ENCODE measurements at places on chromosomes 13 and 19.

- no peak for DNase-seq
Measured at GRCh38 chr19:56699552-56699951, 28.0 kb upstream of the ZNF835 start.

DNA sequence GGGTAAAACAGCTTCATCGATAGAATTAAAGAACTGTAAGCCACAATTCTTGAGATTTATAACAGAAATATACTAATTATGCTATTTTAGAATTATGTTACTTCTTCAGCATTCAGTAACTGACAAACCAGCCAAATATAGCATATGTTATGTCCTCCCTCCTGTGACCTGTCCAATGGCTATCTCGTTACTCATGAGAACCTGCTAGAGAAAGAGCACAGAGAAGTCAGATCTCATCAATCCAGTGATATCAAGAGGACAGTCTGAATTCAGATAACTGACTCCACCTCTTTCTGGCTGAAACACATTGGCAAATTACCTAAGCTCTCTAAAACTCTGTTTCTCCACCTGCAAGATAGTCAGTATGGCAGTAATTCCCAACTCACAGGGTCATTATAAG lies 170.4 kb downstream of the FGF14 start:
- no peak for DNase-seq

GRCh38 chr19:35509018-35509652 lies 4.3 kb downstream of the DMKN start:
- peak; percentile 78 for DNase-seq

DNA sequence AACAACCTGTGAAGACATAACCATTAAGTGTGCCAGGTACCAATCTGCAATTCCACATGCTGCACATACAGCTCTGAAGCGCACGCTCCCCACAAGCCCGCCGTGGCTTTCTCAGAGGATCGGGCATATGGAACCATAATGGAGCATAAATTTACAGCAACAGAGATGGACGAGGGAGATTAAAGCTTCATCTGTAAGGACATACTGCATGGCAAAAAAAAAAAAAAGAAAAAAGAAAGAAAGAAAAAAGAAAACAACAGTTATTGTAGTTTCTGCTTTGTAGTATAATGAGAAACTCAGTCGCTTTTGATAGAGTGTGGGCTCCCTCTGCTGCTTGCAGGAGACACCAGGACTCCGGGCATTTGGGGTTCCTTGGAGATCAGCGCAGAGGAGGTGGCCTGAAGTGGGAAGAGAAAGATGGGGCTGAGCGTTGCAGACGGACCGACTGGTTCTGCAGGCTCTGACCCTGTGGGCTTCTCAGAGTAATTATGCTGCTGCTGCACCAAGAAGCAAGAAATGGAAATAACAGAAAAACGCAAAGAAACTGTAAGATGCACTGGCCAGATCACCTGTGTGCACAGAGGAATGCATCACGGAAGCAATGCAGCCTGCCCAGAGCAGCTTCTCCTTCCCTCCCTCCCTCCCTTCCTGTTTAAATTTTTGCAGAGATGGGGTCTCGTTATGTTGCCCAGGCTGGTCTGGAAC lies 10.8 kb upstream of the PDCD5 start:
- DNase-seq = peak; percentile 85

DNA sequence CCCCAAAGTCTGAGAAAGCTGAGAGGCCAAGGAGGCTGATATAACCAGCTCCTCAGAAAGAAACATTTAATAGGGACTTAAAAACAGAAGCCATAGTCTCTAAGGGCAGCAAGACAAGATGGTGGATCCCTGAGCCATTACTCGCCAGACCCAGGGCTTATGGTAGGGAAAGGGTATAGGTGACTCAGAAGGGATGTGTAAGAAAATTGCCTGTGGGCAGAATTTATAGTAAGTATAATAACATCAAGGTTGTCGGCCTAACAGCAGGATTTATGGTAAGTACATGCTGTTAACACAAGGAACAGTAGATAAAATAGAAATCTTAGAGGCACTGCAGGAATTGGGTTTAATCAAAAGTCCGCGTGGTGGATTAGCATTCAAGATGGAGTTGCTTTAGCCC lies 14.7 kb downstream of the KBTBD6 start:
- no peak for DNase-seq

- DNase-seq = no peak
Measured at GRCh38 chr13:61766667-61767058, 351.0 kb upstream of the PCDH20 start.

DNA sequence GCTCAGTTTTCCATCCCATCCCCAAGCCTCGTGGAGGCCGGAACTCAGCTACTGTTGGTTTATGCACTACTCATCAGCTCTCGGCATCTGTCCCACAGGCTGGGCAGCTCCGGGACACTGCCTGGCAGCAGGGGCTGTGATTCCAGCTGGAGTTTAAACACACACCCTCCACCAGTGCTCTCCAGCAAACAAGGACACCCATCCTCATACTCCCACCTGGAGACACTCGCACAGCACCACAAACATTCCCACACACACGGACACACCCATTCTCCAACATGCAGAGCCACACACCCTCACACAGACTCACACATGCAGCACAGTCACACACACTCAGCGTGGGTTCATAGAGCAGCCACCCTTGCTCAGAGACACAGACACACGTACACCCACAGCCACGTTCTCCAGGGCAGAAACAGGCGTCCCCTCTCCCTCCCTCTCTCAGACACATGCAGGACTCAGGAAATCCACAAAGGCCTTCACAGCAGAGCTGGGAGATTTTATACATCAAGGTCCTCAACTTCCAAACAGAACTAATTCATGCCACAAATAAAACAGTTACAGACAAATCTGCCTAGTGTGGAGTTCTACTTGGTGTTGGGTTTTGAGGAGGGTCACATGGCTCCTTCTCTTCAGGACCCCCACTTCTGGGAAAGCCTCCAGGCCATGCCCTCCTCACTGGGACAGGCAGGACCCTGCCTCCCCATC lies 785.4 kb downstream of the UQCRFS1 start:
- no peak for DNase-seq

DNA sequence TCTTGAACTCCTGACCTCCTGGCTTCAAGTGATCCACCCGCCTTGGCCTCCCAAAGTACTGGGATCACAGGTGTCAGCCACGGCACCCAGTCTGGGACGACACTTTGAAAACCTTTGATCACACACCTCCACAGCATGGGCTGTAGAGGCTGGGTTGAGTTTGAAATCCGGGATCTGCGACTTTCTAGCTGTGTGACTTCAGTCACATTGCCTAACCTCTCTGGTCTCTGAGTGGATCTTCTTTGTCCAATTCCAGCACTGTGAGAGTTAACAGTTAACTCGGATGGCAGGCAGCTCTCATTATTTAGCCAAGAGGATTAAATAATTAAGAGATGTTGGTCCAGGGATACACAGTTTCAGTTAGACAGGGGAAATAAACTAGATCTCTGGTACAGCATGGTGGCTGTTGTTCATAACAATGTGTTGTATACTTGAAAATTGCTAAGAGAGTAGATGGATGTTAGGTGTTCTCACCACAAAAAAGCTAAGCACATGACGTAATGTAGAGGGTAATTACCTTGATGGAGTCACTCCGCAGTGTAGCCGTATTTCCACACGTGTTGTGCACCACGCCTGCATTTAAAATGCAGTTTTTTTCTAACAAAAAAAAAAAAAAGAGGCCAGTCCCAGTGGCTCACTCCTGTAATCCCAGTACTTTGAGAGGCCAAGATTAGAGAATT lies 1.9 kb downstream of the GALP start:
- DNase-seq = no peak

DNA sequence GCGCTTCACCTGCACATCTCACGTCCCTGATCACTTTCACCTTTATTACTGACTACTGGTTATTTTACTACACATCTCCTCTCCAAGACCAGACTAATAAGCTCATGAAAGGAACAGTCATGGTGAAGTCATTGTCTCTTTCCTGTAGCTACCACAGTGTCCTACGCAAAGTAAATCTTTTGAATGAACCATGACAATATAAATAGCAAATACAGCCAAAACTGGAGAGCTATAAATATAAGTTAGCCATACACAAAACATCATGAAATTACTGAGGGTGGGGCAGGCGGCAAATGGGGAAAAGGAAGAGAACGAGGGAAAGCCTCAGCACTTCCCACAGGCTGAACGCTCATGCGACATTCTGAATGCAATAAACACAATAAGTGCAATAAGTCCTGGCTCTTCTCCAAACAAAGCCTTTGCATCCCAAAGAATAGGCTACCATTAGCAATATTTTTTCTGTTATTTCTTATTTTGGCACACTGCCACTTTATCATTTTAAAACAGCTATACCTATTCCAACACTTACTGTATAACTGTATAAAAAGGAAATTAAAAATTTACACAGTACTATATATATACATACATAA lies 62.5 kb downstream of the TUBGCP3 start:
- DNase-seq = no peak

DNA sequence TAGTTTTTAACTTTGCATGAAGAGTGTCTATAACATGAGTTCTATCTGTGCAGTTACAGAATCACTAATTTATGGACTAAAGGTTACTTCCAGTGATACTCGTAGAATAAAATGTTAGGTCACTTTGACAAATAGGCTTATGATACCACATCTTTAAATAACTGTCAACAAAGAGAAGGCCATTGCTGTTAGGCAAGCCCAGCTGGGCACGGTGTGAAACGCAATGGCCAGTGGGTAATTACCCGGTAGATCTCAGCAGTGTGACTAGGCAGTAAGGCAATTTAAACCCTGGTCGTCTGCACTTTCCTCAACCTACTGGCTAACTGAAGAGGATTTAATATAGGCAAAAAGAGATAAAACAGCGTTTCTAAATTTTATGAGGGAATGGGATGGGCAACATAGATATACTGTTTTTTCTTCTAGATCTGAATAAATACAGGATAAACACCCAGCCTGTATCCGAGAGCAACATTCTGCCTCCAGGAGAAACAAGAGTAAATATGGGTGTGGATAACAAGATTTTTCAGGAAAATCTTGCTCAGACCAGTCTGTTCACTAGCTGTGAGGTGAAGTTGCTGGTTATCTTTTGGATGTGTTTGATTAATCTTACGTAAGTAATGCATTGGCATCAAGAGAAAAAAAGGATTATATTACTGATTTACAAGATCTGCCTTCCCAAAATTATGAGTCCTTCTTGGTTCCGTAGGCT lies 631.3 kb downstream of the EFNB2 start:
- DNase-seq = no peak

DNA sequence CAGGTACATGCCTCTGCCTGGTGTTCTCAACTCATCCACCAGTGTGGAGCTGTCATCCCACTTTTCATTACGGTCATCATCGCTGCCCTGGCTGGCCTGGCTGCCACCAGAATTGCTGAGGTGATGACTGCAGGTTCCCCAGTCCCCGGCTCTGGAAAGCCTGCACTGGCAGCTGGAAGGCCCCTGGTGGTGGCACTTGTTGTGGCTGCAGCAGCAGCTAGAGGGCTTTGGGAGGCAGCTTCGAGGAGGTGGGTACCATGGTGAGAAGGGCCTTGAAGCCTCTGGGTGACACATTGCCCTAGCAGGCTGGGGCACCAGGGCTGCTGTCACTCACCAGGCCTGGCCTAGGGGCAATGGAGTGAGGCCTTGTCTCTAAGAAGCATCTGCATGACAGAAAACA lies 25.3 kb upstream of the ZNF14 start:
- DNase-seq = peak; percentile 44

DNA sequence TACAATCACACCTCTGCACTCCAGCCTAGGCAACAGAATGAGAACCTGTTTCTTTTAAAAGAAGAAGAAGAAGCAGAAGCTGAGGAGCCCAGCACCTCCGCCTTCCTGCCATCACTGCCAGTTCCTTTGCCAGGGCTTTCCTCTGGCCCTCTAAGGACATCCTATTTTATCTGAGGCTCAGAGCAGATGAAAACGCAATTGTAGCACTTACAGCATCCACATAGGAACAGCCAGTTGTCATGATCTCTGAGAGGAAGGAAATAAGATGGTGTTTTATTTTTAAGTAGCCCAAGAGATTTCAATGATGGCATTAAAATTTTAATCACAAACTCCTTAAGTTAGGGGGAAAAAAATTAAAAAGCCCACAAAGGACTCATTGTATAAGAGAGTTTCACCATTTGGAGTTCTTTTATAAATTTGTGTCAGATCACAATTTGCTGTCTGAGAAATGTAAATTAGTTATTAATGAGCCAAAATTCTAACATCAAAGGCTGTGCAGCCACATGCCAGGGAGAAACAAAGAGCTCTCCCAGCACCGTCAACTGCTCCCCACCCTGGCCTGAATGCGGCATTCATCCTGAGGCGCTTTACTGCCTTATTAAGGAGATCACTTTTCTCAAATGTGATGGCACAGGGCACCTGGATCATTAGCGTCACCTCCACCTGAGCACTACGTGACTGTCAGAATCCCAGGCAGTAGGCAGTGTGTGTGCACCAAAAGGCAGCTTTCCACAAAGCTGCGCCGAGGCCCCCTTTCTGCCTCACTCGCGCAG lies 393.0 kb downstream of the FOXO1 start:
- peak; percentile 3 for DNase-seq

DNA sequence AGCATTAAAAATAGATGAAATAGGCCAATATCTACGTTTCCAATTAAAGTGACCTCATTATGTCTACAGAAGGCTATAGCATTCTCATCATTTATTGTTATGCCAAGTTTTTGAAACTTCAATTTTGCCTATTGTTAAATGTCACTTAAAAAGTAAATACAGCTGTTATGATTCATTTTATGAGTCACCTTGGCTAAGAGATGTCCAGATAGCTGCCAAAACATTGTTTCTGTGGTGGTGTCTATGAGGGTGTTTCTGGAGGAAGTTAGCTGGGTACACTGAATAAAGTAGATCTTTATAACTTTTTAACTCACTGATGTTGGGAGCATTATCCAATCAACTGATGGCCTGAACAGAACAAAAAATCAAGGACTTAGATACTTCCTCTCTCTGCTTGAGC lies 1209.7 kb upstream of the PCDH9 start:
- DNase-seq = no peak

GRCh38 chr19:39415111-39416046 lies 2.9 kb downstream of the PLEKHG2 start:
- DNase-seq = peak; percentile 64

Data from GM23338 (cell line).